Activated CD4-positive, CD25-positive, alpha-beta regulatory T cell (primary cell): ENCODE measurements at places on chromosomes 6 and 20.

- DNase-seq = no peak
These were observed 3.1 kb upstream of the TLDC2 start for GRCh38 chr20:36872852-36873251.

DNA sequence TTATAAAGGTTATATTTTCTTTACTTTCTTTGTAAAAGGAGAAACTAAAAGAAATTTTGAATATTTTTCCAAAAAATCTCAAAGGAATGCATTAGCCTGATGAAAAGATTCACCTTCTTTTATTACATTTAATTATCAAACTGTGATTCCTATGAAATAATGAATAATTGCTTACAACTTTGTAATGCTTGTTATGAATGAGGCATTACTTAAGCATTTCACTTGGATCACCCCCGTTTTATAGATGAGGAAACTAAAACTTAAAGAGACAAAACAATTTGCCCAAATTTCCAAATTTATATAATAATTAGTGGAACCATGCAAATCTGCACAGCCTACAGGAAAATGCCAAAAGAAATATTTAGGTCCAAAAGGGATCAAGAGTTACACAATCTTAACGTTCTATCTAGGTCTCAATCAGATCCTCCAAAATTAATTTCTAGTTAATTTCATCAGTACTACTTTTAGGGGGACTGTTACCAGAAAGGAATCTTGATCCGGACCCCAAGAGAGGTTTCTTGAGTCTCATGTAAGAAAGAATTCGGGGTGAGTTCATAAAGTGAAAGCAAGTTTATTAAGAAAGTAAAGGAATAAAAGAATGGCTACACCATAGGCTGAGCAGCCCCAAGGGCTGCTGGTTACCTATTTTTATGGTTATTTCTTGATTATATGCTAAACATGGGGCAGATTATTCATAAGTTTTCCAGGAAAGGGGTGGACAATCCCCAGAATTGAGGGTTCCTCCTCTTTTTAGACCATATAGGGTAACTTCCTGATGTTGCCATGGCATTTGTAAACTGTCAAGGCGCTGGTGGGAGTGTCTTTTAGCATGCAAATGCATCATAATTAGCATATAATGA is 288.0 kb downstream of the ADGB start:
- no peak for DNase-seq

DNA sequence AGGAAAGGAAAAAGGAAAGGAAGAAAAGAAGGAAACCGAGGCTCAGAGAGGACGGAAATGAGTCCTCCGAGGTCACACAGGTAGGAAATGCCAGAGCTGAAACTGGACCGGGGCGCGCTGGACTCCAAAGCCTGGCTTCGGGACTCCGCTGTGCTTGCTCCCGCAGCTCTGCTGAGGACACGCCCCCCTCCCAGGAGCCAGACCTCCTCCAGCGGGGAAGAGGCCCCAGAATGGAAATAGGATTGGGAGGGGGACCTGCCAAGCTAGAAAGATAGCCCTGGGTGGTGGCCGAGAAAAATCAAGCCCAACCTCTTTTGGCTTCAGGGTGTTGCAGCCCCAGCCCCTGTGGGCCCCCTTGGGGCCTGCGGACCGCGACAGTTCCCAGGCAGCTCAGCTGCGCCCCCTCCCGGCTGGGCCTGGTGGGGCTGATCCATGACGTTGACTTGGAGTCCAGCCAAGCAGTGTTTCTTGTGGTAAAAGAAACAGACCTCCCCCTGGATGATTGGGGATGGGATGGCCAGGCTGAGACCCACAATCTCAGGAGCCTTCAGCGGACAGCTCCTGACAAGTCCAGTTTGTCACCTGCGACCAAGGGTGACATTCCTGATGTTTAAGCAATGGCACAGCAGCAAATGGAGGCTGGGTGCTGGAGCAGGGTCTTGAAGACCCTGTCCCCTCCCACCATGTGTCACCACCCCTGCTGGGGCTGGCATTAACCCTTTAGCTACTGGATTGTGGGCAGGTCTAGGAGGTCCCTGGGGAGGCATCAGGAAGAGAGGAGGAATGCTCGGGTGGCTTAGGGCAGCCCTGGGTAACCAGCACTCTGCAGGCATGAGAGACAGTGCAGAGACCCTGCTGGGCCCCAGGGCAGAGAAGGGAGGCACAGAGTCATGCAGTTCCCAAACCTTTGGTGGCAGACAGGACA is 55.4 kb downstream of the RIPOR3 start:
- DNase-seq = peak; percentile 12

GRCh38 chr6:77962070-77962469 is 309.2 kb downstream of the MEI4 start:
- no peak for DNase-seq

GRCh38 chr20:56245761-56246160 is 2.8 kb upstream of the MC3R start:
- DNase-seq = no peak

GRCh38 chr6:67102743-67103142 is 1395.7 kb upstream of the EYS start:
- DNase-seq = no peak

GRCh38 chr6:56570413-56571359 is 72.0 kb downstream of the DST start:
- no peak for DNase-seq

DNA sequence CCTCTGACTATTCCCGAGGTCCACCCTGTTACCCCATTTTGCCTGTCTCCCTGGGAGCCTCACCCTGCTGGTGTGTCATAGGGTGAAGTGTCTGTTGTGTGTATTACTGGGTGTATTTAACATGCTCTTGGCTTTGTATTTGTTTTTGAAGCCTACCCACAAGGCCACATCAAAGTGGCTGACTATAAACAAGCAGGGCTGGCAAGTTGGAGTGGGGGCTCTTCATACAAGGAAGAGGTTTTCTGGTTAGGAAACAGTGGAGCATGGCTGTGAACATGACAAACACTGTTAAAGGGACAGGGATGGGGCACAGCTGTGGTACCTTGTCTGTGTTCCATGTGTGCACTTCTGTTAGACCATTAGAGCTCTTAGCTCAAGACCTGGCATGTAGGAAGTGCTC is 26.3 kb downstream of the HECA start:
- DNase-seq = no peak

DNA sequence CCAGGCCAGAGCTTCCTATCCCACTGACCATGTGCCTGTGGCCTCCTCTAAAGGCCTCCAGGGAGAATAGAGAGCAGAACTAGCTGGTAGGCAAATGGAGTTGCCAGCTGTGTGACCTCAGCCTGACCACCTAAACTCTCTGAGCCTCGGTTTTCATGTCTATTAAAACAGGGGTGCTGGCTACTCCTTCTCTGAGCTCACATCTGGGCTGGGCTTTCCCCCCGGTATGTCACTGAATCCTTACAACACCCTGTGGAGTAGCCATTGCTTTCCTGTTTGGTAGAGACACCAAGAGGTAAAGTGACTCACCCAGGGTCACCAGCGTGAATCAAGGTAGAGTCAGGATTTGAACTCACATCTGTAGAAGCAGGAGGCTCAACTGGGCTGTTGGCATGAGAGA is 132.1 kb downstream of the JPH2 start:
- no peak for DNase-seq

GRCh38 chr6:21312118-21312517 is 281.4 kb upstream of the SOX4 start:
- no peak for DNase-seq

DNA sequence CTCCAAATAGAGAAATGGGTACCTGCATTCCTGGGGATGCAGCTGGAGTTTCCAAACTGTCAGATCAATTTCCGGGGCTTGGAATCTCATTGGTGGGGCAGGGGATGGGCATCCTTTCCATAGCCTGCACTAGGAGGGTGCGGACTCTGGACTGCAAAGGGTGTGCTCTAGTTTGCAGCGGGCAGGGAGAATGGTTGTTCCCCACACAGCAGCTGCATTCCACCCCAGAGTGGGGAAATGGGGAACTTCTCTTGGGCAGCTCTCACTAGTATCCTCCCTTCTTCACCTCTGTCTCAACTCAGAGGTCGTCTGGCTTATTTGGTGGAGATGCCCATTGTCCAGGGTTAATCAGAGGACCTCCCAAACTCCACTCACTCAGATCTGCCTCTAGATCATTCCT is 34.5 kb upstream of the CDKN1A start:
- no peak for DNase-seq

DNA sequence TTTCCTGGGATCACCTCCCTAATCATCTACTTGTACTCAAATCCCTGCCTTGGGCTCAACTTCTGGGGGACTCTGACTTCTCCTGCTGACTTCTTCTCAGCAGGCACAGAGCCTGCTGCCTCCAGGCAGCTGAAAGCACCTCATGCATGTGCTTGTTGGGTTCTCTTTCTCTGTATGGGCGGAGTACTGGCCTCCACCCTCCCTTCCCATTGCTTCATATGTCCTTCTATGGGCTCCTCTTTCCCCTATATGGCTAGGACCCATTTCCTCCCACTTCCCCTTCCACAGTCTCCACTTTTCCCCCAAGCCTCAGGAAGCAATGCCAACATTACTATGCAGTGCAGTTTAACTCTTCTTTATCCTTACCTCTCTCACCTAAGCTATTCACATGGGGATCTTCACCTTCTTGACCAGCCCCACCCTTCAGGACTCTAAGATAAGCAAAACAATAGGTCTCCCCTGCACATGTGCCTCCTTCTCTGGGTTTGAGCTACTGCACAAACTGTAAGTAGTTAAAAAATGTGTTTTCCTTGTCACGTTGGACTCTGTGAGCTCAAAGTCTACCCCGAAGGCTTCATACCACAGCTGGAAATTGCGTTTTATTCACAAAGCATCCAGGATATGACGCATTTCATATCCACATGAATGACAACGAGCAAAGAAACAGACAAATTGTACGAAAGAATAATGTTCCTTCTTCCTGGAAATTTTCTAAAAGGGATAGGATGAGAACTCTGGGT is 93.7 kb downstream of the CDS2 start:
- DNase-seq = no peak

GRCh38 chr6:3294921-3295871 is 36.4 kb downstream of the PSMG4 start:
- no peak for DNase-seq

- DNase-seq = no peak
These were observed 164.2 kb upstream of the PLN start for GRCh38 chr6:118383924-118384323.

GRCh38 chr20:13412806-13413445 is 191.9 kb downstream of the ISM1 start:
- DNase-seq = no peak

DNA sequence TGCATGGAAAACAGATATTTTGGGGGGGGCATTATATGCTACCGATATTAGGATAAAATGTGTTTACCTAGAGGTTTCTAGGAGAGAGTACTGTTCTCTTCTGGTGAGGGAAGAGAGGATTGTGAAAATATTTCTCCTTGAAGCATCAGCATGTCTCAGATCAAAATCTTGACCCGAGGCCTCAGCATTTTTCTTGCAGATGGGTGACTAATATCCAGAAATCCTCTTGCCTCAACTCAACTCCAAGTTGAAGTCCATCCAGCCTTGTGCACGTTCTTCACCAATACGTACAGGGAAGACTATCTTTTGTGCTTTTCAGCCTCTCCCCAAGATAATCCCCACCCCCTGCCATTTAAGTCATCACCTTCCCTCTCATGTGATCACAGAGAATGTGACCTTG is 59.5 kb downstream of the PRND start:
- DNase-seq = no peak

DNA sequence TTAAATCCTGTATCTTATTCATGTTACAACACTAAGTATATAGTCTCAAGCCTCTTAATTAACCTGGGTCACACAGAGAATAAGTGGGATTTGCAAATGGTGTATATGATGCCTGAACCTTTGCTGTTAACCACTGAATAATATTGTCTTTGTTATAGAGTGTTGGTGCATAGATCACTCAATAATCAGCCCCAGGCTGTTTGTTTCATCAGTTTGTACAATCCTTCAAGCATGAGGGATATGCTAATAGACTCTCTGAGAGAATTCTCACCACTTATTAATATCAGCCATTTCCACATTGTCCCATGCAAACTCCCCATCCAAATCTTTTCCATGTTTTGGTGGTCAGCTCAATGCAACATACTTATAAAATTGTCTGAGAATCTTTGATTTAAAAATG is 21.7 kb downstream of the OR2B6 start:
- DNase-seq = no peak
